EH (cell line): ENCODE measurements at places on chromosomes 11 and 22.

GRCh38 chr11:68684385-68685356 lies at the start of gene GAL:
TSS of gene GAL (plus strand) at chr11:68684544. CDS start at chr11:68684924, 380 bp downstream.
- DNase-seq: peak; percentile 6

DNA sequence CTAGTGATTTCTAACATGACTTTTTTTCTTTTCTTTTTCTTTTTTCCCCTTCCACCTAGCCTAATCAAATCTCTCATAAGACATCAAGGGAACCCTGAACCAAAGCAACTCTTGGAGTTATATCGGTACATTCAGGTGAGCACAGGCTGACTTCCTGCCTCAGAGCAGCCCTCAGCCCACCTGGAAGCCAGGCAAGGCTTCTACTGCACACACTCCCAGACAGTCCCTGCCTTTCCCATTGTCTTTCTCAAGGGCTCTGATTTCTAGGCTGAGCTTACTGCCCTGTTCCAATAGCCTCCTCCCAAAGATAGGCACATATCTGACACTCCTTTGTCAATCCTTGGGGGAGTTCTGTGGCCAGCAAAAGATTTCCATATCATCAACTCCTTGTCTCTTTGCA lies 629.5 kb downstream of the NTM start:
- no peak for DNase-seq

GRCh38 chr22:24001314-24001713 lies 3.9 kb downstream of the GSTT4 start:
- no peak for DNase-seq

- peak; percentile 19 for DNase-seq
Measured at GRCh38 chr11:79046366-79046765, 394.5 kb downstream of the TENM4 start.

DNA sequence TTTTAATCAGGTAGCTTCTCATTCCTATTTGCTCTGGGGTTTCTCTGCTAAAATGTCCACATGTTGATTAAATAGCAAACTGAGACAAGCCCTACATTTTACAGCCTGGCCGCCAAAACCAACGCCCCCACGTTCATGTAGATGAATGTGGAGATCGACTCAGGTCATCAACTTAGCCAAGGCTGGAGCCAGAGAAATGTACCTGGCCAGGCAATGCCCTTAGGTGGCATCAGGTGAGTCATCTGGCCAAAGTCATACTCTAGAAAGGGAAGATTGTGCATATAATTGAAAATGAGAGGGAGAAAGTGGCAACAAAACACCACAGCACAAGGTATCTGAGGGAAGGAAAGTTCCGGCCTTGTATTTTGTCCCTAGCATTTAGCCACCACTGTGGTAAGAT lies 37.1 kb upstream of the CCDC89 start:
- no peak for DNase-seq

GRCh38 chr11:44565953-44566949 lies 788 bp downstream of the CD82 start:
- DNase-seq: no peak

GRCh38 chr11:2535673-2536439 lies 91.0 kb downstream of the KCNQ1 start:
- DNase-seq: no peak

- DNase-seq: peak; percentile 93
Measured at GRCh38 chr22:46457502-46458488, 79.6 kb downstream of the CELSR1 start.

DNA sequence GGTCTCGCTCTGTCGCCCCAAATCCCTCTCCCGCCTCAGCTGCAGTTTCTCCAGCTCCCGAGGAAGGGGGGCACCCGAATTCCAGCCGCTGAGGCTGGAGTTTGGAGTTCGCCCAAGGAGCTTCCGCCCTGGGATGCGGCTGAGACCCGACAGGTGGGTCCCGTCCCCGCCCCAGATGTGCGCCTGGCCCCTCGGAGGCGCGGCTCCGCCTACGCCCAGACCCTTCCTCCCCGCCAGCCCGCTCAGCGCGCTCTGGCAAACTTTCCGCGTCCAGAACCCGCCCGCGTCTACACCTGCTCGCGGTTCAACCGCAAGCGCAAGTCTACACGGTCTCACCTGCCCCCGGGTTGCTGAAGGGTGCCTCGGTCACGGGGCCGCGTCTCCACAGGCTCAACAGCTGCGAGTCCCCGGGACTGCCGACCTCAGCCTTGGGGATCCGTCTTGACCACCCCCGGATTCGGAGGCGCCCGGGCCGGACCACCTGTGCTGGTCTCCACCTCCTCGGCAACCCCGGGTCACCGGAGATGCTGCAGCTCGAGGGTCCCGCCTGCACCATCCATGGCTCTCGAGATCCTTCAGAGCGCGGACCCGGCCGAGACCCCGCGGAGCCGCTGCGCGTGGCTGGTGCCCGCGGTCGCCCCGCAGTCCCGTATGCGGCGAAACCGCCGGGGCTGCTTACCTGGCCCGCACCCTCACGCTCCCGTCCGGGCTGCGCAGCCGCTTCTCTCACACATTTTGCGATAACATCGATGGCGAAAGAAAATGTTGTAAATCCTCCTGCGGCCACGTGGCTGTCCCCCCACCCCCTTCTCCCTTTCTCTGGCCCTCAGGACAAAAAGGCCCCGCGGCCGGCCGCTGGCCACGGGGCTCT lies 63.6 kb downstream of the NFAM1 start:
- no peak for DNase-seq

- DNase-seq: peak; percentile 62
Measured at GRCh38 chr22:19287076-19287707, 4.3 kb downstream of the CLTCL1 start.

DNA sequence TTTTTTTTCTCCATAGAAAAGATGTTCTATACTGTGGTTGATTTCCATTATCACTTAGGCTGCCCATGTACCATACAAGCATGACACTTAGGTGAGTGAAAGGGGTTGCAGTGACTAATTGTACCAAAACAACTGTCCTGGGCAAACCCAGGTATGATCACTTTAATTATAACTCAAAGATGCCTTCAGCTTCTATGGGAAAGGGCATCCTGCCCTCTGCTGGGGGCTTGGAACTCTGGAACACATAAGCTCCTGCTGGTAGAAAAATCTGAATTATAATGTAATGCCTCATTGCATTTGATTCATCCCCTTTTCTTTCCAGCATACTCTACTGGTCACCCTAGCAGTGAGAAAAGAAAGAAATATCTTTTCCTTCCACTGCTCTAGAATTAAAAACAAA lies 206.3 kb downstream of the DDX10 start:
- DNase-seq: peak; percentile 55

DNA sequence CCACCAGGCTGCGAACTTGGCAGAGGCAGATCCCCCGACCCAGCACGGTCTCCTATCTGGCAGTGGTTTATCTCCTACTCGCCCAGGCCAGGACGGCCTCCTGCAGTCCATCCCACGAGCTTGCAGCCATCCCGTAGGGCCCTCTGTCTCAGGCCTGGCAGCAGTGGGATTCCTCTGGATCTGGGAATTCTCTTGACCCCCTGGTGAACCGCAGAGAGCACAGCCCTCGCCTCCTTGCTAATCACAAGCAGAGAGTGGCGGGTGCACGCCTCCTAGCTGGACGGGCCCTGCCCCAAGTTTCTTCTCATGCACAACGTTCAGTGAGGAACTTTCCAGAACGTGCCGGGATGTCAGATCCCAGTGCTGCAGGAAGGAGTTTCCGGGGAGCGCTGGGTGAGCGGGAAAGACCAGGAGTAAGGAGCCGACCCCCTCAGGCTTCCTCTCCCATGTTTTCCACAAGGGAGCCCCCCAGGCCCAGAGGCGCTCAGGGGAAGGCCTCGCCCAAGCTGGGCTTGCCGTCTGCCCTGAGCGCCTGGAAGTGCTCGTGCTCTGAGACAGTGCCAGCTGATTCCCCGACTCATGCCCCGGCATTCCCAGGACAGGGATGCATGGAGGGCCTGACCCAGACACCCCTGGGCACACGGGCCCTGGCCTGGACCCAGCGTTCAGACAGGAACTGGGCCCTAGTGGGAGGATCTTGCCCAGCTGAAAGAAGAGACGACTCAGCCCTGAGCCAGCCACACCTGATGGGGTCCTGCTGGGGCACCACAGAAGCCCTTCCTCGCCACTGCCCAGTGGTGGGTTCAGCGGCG lies 24.6 kb downstream of the IGF2 start:
- no peak for DNase-seq

DNA sequence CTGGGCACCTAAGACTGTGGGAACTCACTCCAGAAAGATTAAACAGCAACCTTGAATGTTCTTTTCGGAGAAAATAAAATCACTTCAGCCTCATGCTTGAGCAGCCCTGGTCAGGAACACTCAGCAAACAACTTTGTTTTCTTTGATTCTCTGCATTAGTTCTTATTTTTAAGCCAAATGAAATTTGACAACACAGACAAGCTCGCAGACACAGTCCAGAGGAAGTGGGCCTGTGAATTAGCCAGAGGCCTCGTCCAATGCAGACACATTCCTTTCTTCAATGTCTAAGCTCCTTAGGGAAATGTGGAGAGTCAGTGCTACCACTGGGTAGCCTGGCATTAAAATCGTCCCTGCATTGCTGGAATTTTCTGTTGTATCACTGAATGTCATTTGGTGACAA lies 62.9 kb upstream of the CSNK2A3 start:
- DNase-seq: peak; percentile 69

DNA sequence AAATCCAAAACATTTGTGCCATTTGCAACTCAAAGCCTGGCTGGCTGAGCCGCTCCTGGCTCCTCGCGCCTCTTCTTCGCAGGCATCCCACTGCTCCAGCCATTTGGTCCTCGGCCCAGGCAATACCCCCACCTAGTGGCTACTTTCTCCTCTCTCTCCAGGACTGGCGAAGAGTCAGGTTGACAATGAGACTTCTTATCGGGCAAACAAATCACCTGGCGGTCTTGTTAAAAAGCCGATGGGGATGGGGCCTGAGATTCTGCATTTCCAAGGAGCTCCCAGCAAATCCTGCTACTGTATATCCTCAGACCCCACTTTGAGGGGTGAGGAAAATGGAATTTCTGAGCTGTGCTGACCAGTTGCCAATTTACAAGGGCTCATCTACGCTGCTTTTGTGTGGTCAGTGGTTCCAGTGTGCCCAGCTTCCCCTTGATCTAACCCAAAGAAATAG lies 89.0 kb downstream of the ISX start:
- peak; percentile 53 for DNase-seq

DNA sequence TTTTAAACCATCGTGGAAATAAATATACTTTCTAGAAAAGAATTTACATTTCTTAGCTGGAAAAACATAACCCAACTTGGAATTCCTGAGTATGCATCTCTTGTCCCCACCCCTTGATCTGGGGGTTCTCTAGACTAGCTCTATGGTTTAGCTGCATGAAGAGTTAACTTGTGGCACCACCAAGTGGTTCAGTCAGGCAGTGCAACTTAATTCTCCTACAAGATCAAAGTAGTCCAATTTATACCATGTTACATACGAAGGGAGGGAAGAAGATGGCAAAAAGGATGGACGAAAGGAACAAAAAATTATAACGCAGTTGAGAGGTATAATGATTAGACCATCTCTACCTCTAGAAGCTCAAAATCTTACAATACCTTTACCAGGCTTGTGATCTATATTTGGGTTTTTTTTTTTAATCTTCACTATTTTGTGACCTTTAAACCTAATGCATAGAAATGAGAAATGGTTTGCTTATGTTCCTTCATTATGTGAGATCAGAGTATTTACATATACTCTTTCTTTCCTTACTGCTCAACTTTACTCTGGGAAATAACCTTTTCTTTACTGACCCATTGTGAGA lies 28.5 kb upstream of the ALKBH3 start:
- peak; percentile 78 for DNase-seq

DNA sequence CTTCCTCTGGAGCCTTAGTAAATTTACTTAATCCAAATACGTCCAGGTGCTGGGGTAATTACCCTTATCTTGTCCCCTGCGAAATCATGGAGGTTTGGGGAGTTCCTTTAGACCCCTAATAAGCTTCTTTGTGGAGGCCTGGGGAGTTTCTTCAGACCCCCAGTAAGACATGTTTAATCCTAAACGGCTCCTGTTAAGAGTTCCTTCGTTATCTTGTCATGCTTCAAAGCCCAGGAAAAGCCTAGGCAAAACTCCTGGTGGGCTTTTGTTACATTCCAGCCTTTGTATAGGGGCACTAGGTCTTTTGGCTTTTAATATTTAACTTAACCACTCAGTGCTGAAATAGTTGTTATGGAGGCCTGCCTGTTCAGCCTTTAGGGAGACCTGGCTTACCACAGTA lies 18.1 kb upstream of the PAMR1 start:
- no peak for DNase-seq
